ENCODE measurements at places on chromosomes 11 and 22. TPM values are rescaled to one million over a fixed set of nuclear protein-coding genes. Genes with fewer than 3 reads are reported as not detected.

MYRF gene
- 1.1 TPM for total RNA-seq

SCGB1C1 gene
- not detected for total RNA-seq

TENM4 gene
- total RNA-seq, result 9.1 TPM

BAIAP2L2 gene
- total RNA-seq, result 0.48 TPM

SLC15A3 gene
- 35.4 TPM for total RNA-seq

NTM gene
- 5.3 TPM for total RNA-seq

EFEMP2 gene
- 185 TPM for total RNA-seq

C11orf86 gene
- not detected for total RNA-seq

DNA sequence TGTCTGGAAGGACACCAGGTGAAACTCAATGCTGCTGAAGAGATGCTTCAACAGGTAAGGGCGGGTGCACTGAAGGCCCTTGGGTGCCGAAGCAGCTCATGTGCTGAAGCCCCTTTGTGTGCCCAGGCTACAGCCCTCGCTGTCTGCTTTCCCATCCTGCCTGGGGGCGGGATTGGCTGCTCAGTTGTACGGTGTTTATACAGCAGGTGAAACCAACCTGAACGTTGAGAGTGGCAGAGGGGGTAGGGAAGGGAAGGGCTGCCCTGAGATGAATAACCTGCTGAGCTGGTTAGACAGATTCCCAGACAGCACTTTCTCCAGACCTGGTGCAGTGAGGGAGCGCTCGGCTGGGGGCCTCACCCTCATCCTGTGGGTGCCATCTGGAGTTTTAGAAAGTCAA, 75.7 kb downstream of the CYB5R2 start:
- DNase-seq, result no peak
- no peaks in the 10 kb centered on the region for H3K27me3 ChIP-seq
- peaks cover 9% of the 10 kb centered on the region for H3K36me3 ChIP-seq
- H3K27ac ChIP-seq, result no peak overlapping the region
- no peaks in the 10 kb centered on the region for H3K4me1 ChIP-seq
- H3K4me3 ChIP-seq, result no peak overlapping the region

GRCh38 chr11:67534070-67534679, 10.9 kb upstream of the CABP2 start:
- H3K27ac ChIP-seq, result no peak overlapping the region
- no peaks in the 10 kb centered on the region for H3K36me3 ChIP-seq
- H3K4me3 ChIP-seq, result no peak overlapping the region
- DNase-seq, result no peak

DNA sequence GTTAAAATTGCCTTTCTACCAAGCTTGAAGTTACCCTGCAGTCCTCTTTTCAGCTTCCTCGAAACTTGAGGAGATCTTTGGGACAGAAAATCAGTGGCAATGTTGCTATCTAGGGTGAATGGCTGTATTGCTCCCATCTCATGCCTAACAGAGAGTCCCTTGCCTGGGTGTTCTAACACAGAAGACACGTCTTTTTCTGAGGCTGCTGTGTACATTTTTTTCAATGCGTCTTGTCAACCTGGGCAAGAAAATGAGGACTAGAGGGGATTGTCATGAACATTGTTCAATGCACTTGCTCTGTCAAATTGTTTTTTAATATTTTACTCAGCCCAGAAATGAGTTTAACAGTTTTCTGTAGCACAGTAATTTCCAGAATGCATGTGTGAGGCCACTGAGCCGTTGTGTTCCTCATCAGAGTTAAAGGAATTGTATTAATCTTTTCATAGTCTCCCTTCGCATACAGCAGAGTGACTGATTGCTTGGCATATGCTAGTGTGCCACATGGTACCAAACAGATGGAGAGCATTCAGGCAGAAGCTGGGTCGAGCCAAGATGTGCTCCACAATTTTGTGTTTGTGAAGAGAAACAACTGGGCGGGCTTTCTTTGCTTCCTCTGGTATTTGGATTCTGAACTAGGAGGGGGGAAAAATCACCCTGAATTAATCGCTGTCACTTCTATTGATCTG, 86.0 kb downstream of the CASP12 start:
- no peak overlapping the region for H3K27ac ChIP-seq
- H3K4me1 ChIP-seq, result no peaks in the 10 kb centered on the region
- no peak overlapping the region for H3K4me3 ChIP-seq
- DNase-seq, result no peak

DNA sequence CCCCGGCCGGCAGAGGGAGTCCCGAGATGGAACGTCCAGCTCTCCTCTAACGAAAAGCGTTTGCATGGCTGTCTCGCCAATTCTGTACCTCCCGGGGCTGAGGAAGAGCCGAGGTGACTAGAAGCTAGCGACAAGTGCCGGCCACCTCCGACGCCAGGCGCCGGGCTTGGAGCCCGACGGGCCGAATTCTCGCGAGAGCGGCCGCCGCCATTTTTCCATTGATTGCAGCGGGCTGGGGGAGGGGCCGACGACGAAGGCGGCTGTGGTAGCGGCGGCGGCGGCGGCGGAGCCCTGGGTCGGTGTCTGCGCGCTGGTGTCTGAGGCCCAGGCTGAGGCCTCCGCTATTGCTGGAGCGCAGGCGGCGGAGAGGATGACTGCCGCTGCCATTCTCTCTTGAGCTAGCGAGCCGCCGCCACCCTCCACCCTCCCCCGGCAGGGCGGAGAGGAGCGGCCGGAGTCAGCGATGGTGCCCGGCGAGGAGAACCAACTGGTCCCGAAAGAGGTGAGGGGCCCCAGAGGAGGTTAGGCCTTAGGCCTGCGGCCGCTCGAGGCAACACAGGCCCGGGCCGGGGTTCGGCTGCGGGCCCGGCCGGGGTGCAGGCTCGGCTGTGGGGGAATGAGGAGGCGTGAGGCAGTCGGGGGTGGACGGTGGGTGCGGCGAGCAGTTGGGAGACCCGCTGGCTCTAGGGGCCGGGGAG, at the start of gene USP47:
Gene USP47 (plus strand): TSS at position 250 of the 698 bp plus-strand sequence. CDS start 214 bp downstream, at position 464.
- H3K4me3 ChIP-seq, result peak within 1 kb of the TSS; percentile 76
- peak within 1 kb of the TSS; percentile 86 for H3K27ac ChIP-seq
- H3K4me1 ChIP-seq, result peaks cover 4% of the 10 kb centered on the region
- DNase-seq, result peak; percentile 95
- H3K27me3 ChIP-seq, result no peaks in the 10 kb centered on the region

DNA sequence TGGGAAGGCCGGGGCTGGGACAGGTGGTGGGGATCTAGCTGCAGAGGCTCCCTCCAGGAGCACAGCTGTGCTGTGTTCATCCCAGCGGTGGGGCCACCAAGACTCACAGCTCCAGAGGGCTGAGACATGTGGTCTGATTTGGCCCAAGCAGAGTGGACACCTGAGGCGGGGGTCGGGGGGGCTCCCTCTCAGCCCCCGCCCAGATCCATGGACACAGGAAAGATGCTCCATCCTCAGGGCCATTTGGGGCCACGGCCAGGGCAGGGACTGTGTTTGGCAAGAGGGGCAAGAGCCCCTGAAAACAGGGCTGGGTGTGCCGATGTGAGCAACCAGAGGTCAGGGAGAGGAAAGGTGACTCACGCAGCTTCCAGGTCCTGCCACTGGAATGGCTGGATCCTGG, 219.4 kb downstream of the BRD1 start:
- H3K27ac ChIP-seq, result no peak overlapping the region
- H3K27me3 ChIP-seq, result no peaks in the 10 kb centered on the region
- no peak for DNase-seq
- no peaks in the 10 kb centered on the region for H3K4me1 ChIP-seq
- H3K36me3 ChIP-seq, result no peaks in the 10 kb centered on the region
- H3K4me3 ChIP-seq, result no peak overlapping the region

DNA sequence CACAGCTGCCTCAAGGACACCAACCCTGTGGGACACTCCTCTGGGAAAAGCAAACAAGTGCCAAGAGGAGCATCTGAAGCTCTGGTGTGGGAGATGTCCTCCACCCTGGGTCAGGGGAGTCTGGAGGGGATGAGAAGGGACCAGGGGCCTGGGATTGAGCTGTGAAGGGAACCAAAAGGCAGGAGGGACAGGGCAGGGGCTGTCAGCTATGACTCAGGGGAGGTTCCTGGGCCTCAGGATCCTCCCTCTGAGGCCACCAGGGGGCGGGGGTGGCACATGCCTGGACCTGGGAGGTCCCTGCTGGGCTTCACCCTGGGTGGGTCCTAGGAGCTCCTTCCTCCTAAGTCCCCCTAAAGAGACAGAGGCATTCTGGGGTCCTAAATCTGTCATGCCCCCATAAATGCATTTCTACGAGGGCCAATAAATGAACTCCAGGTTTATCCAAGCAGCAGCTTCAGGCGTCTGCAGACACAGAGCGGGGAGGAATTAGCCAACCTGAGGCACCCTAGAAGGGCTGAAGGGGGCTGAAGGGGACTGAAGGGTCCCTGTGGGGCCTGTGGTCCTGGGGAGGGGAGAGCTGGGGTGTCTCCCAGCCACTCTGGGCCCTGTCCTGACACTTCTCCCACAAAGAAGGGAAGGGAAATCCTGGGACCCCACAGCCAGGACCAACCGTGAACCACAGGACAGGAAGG, 31.9 kb upstream of the IGLL5 start:
- no peak for DNase-seq
- H3K27me3 ChIP-seq, result no peaks in the 10 kb centered on the region
- no peaks in the 10 kb centered on the region for H3K4me1 ChIP-seq
- H3K27ac ChIP-seq, result no peak overlapping the region
- H3K36me3 ChIP-seq, result no peaks in the 10 kb centered on the region

DNA sequence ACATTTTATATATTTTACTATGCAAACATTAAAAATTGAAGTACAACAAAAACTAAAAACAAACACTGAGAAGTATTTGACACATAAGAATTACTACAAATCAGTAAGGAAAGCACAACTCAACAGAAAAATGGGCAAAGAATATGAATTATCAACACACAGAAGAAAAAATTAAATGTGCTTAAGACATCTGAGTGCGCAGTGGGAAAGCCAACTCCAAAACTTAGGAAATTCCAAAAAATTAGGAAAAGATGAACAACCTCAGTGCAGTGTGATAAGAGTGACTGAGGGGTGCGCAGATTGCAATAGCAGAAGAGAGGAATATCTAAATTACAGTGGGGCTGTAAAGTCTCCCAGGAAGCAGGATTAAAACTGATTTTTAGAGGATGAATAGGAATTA, 1.9 kb upstream of the TMEM41B start:
- no peak overlapping the region for H3K4me3 ChIP-seq
- H3K4me1 ChIP-seq, result no peaks in the 10 kb centered on the region
- no peak overlapping the region for H3K27ac ChIP-seq
- no peaks in the 10 kb centered on the region for H3K36me3 ChIP-seq
- no peak for DNase-seq

DNA sequence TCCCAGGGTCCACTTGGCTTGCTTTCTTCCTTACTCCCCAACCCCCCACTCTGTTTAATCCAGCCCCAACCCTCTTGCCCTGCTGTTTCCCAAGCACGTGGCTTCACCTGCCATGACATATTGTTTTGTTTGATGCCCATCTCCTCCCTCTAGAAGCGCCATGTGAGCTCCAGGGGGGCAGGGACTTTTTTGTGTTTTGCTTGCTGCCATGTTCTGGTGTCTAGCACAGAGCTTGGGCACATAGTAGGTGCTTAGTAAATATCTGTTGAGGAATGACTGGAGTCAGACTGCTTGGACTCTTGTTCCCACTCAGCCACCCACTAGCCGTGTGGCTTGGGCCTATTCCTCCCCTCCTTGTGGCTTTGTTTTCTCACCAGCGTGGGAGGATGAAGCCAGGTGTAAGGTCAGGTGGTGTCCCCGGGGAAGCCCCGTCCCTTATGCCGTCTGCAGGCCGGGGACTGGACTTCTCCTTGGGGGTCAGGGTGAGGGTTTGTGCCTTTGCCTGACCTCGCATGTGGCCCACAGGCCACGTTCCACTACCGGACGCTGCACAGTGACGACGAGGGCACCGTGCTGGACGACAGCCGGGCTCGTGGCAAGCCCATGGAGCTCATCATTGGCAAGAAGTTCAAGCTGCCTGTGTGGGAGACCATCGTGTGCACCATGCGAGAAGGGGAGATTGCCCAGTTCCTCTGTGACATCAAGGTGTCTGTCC, 3.8 kb downstream of the AIP start:
- DNase-seq, result no peak
- H3K4me3 ChIP-seq, result no peak overlapping the region

DNA sequence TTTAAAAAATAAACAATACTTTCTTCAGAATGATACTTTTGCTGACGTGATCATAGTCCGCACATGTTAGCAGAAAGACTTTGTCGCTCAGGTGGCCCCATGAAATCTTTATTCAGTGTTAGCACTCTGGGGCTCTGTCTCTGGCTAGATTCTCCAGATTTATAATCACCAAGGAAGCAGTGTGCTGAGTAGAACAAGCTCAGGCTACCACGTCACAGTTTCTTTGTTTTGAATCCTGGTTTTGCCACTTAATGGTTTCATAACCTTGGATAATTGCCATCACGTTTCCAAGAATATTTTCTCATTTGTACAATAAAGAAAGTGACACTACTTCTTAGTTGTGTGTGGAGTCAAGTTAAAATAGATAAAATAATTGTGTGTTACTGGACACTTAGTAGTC, 3.9 kb upstream of the MUC15 start:
- no peaks in the 10 kb centered on the region for H3K36me3 ChIP-seq
- H3K4me3 ChIP-seq, result no peak overlapping the region
- H3K27ac ChIP-seq, result no peak overlapping the region

GRCh38 chr11:130588471-130588870, 140.0 kb downstream of the ADAMTS15 start:
- no peak for DNase-seq
- H3K27me3 ChIP-seq, result no peaks in the 10 kb centered on the region
- no peak overlapping the region for H3K27ac ChIP-seq
- no peak overlapping the region for H3K4me3 ChIP-seq
- H3K36me3 ChIP-seq, result no peaks in the 10 kb centered on the region

DNA sequence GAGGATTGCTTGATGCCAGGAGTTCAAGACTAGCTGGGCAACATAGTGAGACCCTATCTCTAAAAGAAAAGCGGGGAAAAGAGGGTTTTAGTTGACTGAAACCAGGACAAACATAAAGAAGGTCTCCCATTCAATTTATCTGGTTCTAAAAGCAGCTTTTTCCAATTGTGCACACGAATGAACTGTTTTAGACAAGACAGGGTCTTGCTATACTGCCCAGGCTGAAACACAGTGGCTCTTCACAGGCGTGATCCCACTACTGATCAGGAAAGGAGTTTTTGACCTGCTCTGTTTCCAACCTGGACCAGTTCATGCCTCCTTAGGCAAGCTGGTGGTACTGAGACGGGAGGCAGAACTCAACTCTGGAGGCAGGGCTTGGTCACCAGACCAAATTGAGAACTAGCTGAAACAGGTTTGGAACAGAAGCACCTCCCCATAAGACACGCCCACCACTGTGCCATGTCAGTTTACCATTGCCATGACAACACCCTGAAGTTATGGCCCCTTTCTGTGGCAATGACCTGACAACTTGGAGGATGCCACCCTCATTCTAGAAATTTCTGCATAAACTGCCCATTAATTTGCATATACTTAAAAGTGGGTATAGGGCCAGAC, 2.8 kb upstream of the NUCB2 start:
- no peaks in the 10 kb centered on the region for H3K36me3 ChIP-seq
- H3K27ac ChIP-seq, result no peak overlapping the region
- no peak for DNase-seq
- no peaks in the 10 kb centered on the region for H3K4me1 ChIP-seq
- H3K27me3 ChIP-seq, result no peaks in the 10 kb centered on the region
- no peak overlapping the region for H3K4me3 ChIP-seq

All from aorta (tissue), 5 donors.